ENCODE measurements at places on chromosomes 4 and X.

- no peak for DNase-seq
These were observed 3.2 kb downstream of the TDO2 start for GRCh38 chr4:155906554-155907247.

DNA sequence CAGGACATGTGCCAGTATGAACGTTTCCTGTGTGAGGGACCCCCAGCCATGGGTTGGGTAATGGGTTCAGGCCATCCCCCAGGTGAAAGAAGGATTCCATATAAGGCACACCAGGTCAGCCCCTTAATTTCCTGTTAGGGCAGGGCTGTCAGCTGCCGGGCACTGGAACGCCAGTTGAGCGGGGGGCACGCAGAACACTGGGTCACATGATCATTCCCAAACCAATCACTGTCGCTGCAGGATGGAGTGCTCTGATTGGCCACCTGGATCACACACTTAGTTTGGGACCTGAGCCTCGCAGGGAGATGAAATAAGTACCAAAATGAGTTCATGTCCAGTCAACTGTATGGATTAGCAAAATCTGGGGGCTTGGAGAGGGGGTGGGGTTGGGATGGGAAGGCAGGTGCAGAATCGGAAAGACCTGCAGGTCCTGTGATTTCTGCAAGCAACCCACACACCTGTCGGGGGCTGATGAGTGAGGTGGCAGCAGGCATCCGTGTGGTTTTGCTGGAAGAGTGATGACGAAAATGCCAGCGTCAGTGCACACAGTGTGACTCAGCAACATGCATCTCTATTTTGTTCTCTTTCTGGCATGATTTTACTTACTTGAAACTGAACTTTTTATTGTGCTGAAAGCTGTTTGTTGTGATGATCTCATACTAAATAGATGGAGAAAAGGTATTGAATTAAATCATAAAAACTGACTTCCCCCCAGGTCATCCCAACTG, 32.2 kb downstream of the RNF212 start:
- peak; percentile 31 for DNase-seq

GRCh38 chrX:13340182-13340791, 20.4 kb upstream of the ATXN3L start:
- no peak for DNase-seq

GRCh38 chr4:138034871-138035270, 207.3 kb downstream of the SLC7A11 start:
- DNase-seq: no peak

DNA sequence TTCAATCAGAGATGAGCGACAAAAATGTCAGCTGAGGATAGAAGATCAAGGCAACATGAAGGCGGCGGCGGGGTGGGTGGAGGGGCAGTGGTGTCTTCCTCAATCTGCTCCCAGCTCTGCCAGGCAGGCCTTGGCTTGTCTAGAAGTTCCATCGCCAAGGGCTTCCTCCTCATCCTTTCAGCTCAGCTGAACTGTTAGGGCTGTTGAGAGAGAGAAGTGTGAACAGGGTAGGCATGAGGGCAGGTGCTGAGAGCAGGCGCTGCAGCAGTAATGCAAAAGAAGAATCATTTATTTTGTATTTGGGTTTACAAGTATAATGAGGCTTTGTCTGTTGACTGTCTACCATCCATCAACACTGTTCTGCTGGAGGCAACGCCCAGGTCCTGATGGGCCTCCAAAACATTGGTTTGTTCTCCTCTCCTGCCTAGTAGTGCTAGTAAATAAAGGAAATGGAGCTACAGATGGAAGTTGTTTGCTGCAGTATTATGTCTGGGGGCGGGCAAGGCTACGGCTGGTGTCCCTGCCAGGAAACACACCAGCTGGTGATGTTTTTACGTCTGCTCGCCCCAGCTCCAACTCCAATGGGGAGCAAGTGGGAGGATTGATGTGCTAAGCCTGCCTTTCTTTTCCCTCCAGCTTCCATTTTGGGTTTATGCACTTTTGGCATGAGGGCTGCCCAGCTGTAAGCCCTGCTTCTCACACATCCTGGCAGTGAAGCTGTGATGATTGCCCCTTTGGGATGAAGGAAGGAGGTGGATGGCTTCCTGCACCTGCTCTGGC, 139.4 kb upstream of the BOD1L1 start:
- no peak for DNase-seq

- no peak for DNase-seq
These were observed 15.3 kb downstream of the LARP7 start for GRCh38 chr4:112652216-112652615.

DNA sequence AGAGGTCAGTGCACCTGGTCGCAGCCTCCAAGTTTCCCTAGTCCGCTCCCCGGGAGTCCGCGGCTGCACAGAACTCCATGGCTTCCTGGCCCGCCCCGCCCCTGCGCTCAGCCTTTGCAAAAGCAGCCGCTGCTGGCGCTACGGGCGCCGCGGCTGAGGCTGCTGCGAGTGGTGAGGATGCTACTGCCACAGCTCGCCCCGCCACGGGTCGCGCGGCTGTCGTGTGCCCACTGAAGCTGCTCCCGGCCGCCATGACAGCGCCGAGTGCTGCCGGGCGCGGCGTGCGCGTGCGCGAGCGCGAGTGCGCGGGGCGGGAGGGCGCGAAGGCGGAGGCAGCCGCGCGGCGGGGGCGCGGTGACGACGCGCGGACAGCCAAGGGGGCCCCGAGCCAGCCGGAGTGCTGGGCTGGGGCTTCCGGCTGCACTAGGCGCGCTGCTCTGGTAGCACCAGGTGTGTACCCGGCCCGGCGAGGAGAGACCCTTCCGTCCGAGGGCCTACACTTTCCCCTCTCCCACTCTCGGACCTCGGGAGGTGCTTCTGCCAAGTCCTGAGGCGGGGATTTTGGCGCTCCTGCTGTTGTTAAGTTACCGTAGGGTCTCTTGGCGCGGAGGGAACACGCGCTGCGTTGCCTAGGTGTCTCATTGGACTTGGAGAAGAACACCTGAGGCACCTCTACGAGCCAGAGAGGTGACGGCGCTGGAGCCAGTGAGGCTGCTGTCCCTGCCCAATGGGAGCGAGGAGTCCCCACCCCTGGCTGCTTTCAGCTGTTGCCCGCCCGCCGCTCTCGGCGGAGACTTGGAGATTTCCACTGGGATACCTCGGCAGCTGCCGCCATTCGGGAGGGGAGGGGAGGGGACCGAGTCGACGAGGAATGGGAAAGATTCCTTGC, 619 bp upstream of the LRBA start:
- peak; percentile 86 for DNase-seq

DNA sequence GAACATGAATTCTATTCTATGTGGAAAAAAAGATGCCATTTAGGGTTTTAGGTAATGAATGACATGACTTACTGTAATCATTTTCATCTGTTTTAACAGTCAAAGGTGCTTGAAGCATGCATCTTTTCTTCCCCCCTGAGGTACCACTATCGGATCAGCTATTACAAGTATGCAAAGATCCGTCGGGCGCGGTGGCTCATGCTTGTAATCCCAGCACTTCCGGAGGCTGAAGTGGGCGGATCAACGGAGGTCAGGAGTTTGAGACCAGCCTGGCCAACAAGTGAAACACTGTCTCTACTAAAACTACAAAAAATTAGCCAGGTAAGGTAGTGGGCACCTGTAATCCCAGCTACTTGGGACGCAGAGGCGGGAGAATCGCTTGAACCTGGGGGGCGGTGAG, 241.3 kb downstream of the ARAP2 start:
- no peak for DNase-seq

GRCh38 chrX:138897621-138898492, 186.3 kb upstream of the FGF13 start:
- no peak for DNase-seq

DNA sequence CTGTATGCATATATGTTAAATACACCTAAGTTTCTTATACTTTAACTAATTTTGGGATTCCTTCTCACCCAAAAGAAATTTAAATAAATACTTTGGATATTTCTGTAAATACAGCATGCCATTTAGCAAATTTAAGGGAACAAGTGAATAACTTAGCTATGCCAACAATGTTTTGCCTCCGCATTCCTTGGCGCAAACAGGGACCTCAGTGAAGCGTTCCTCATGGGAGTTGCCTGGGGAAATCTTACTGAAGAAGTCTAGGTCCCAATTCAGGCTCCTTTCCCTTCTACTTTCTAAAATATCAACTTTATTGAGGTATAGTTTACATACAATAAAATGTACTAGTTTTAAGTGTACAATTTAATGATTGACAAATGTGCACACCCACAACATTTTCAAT, 25.0 kb downstream of the COL4A5 start:
- no peak for DNase-seq

- peak; percentile 58 for DNase-seq
These were observed 584 bp downstream of the SUV39H1 start for GRCh38 chrX:48696909-48697727.

- no peak for DNase-seq
These were observed 1.5 kb upstream of the FAM241A start for GRCh38 chr4:112143781-112144180.

DNA sequence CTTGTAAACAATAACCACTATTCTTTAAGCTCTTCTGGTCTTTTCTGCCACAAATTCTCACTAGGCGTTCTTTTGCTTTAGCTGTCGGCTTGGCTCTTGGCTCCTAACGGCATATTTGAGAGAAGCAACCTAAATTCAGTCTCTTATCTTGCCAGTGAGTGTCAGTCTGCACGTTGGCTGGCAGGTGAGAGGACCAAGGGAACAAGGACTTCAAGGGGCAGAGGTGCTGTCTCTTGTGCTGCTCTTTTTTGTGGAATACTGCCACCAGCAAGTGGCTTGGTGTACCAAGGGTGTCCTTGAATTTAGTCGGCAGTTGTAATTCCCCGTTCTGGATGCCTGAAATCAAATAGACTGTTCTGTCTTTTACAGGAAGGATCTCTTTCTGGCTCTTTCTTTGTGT, 77.8 kb upstream of the SLC4A4 start:
- no peak for DNase-seq

DNA sequence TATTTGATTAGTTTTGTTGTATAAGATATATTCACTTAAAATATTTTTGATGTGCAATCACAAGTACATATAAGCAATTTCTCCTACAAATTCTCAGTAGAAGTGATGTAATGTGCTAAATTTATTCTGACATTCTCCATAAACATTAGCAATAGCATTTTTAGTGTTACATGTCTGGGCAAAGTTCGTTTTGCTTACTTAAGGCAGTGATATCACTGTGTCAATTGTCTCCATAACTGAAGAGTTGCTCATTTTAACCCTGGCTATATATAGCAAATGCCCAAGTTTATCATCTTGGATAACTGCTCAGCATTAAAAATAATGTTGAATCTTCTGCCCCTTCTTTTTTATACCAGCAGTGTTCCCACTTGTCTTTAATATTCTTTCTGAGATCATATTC, 340.0 kb upstream of the NDST4 start:
- no peak for DNase-seq

DNA sequence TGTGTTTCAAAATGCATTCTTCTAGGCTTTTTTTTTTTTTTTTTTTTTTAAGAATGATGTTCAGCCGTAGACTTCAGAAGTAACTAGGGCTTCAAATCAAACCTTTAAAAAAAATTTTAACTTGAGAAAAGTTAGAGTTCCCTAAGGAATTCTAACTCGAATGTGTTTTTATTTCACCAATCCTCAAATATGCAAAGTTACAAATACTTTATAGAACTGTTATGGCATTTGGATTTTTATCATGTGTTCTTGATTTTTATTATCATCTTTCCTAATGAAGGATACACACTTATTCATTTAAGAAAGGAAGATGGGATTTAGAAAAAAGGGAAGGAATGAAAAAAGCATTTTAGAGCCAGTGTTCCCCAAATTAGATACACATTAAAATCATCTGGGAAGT, 200.6 kb upstream of the LDB2 start:
- DNase-seq: no peak

DNA sequence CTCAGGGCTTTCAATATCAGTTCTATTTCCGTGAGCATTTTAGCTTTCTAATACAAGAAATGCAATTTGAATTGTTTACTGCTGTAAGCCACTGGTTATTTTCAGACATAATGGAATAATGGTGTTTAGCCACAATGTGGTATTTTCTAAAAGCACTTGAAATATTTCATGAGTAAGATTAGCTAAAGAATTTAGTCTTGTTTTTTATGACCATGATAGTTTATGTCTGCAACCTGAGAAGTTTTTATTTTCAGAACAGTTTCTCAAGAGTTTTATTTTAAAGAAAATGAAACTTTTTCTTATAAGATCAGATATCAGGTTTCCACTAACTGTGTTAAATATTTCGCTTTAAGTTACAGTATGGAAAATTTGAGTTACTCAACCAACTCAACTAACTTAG, 60.2 kb downstream of the SLIT2 start:
- DNase-seq: no peak

GRCh38 chrX:118329175-118329574, 16.7 kb upstream of the WDR44 start:
- no peak for DNase-seq

- no peak for DNase-seq
These were observed 169.6 kb downstream of the TEX13A start for GRCh38 chrX:105050921-105051320.

DNA sequence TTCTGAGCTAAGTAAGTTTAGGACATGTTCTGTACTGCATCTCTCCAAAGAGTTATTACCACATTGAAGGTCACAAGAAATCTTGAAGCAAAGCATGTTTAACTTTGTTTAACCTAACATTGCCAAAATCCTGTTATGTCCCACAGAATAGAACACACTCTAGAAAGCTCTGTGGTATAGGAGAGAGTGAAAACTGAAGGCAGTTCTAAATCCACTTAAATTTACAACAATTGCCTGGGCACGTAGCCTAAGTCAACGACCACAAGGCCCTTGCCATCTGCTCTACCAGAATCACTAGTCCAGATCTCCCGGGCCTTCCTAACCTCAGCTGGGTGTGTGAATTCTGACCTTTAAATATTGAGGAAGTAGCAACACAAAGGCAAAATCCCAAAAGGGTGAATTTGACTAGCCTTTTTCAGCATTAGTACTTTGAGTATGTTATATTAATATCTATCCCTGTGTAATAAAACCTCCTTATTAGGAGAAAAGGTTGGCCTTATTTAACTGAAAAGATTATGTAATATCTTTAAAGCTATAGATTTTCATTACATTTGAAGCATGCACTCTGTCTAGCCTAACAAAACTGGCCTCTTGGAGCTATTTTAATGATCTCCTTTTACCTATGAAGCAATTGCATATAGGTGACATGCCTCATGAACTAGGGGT, 4.5 kb upstream of the MAML3 start:
- DNase-seq: no peak

DNA sequence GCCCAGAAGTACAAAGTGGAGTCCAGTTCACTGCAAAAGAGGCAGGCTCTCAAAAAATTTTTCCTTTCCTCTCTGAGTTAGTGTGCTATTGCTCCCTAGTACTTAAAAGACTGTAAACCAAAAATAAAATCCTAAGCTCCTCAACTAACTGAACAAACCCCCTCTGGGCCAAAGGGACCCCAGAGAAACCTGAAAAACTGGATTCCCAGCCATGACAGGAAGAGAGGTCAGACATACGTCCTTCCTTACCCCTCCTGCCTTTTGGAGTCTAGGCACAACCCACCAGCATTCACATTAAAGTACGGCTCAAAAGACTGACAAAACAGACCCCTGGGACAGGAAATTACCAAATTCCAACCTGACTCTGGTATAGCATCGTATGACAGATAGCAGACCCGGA, 957.9 kb upstream of the PRKX start:
- DNase-seq: no peak

- no peak for DNase-seq
These were observed 890 bp upstream of the FREM3 start for GRCh38 chr4:143701365-143701764.
